Liver (tissue), 10 donors: ENCODE measurements at places on chromosomes 6 and 20. TPM values are rescaled to one million over a fixed set of nuclear protein-coding genes. Genes with fewer than 3 reads are reported as not detected.

Gene BCLAF1
- 60.5 TPM for total RNA-seq

Gene GGTLC1
- total RNA-seq, result not detected

Gene OVOL2
- total RNA-seq, result 0.17 TPM

- no peak for DNase-seq
Observed at GRCh38 chr20:25160897-25161296, 34.6 kb upstream of the ENTPD6 start.

- peak; percentile 55 for DNase-seq
Observed at GRCh38 chr20:23133560-23133998, 47.5 kb upstream of the CD93 start.

GRCh38 chr20:21002486-21002885 lies 103.7 kb downstream of the LINC00237 start:
- no peak for DNase-seq

GRCh38 chr6:38996676-38997075 lies 51.9 kb upstream of the GLP1R start:
- no peak for DNase-seq

DNA sequence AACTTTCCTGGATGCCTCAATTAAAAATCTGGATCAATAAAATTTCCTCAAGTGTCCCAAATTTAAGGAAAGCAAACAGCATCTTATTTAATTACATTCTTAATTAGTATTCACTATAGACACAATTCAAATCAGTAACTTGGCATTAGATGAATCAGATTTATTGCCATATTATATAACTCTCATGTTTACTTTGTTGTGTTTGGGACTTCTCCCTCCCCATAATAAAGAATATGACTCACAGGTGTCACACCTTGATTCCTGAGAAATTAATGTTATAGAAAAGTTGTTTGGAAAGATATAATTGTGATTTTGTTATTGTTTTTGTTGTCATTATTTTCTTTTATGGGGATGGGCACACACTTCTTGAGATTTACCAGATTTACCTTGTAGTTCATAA lies 18.4 kb downstream of the EYA4 start:
- DNase-seq, result no peak

GRCh38 chr6:33271468-33272274 lies at the start of the genes RPS18 and VPS52:
Gene RPS18, plus strand, starts transcription at chr6:33272075. Its CDS starts 45 bp downstream, at chr6:33272120.
Gene VPS52, minus strand, starts transcription at chr6:33271876. Its CDS starts 201 bp downstream, at chr6:33271675.
- peak; percentile 90 for DNase-seq

GRCh38 chr6:107489636-107490565 lies at the start of gene SOBP:
Gene SOBP, plus strand, starts transcription at chr6:107490117. Its CDS starts 500 bp downstream, at chr6:107490617.
- DNase-seq, result peak; percentile 63

DNA sequence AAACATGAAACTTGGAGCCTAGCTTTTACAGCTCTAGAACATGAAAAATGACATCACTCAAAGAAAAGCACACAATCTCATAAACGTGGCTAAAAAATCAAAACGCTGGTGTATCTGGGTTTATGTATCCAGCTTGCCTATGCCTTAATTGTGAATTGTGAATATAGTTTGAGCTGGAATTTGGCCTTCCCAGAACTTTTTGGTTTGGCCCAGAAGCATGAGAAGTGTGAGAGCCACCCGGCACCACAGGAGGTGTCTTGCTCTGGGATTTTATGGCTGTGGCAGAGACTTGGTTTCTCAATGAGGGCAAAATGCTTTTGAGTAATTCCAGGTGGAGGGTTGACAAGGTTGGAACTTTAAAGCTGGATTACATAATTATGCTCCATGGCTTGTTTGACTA lies 69.2 kb downstream of the TIAM2 start:
- no peak for DNase-seq

DNA sequence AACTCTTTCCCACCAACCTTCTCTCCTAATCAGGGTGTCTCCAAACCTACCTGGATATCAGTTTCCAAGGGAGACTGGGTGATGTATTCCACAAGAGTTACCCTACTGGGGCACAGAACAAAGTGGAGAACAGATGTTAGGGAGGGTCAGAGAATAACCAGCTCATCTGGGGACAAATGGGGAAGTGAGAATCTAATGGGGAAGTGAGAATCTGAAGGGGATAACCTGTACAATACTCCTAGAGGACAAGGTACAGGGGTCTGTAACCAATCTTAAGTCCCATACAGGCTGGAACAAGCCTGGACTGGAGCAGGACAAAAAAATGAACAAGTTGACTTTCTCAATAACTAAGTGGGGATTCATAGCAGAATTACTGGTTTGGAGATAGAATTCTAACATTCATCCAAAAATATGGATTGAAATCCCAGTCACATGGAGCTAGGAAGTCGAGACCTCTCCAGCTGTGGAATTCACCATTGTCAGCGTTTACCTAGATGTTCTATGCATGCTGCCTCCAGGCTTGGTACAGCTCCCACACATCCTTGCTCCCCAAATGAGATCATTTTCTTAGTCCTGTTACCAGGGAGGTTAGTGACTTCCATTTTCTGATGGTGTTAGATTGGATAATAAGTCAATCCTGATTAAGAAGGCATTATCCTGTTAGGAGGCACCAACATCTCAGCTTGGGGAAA lies 214.8 kb upstream of the MOCS1 start:
- DNase-seq, result no peak

GRCh38 chr20:33627577-33628216 lies 34.4 kb upstream of the C20orf144 start:
- no peak for DNase-seq

DNA sequence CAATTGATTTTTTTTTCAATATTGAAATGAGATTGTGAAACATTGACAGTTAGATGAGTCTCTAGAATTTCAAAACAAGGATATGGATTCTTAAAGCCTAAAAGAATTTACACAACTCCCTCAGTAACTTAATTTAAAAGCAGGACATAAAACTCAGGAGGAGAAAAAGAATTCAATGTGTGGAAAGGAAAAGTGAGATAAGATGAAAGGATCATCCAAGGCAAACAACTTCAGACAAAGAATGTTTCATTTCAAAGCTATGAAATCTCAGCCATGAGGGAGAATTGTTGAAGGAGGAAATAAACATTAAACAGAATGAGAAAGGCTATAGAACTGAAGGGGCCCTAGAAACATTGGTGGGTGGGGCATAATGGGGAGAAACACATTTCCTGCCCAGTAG lies 191.7 kb upstream of the NOX3 start:
- DNase-seq, result no peak

GRCh38 chr6:115767931-115768330 lies 292.8 kb downstream of the FRK start:
- no peak for DNase-seq
